ENCODE measurements at places on chromosomes 5 and 9.

DNA sequence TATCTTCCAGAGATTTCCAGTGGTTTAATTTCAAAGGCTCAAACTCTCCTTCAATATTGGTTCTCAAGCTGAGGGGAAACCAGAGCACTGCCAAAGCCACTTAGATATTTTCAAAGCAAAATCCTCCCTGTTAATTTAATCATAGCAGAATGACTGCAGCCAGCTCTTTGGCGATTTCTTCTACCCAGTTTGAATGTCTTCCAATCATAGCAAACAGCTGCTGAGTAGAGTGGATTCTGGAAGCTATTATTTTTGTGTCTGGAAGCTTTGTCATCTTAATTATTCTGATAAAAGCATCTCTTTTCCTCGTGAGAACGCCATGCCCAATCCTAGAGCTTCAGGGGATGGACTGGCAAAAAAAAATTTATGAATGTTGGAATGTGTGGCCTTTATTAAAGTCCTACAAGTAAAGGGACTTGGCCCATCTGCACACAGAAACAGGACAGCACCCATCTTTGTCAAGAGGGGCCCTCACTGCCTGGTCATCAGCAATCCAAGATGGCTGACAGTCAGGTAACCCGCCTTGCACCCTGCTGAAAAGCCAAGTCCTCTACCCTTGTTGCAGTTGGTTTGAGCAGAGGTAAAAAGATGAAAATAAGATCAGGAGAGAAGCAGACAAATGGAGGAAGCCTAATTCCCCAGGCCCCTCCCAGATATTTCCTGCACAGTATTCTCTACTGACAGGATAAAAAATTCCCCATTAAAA, 125.1 kb downstream of the SUSD1 start:
- no peak for DNase-seq

- DNase-seq: no peak
Observed at GRCh38 chr5:128487041-128487440, 51.0 kb downstream of the FBN2 start.

DNA sequence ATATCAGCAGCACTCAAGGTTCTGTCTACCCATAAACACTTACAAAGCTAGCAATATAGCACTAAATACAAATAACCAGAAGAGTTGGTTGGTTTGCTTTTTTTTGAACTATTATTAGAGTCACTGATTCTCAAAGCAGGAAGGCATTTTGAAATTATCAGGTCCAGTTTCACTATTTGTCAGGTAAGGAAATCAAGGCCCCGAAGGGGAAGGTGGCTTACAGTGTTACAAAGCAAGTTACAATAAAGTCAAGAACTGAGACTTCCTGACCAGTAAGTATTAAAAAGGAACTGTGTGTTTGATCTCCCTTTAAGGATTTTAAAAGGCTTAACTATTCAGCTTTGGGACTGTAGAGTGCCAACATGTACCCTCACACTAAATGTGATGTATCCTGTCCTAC, 10.8 kb downstream of the C5orf15 start:
- DNase-seq: no peak

GRCh38 chr5:126499853-126500342, 76.7 kb downstream of the GRAMD2B start:
- no peak for DNase-seq

GRCh38 chr5:78005021-78005785, 229.1 kb upstream of the TBCA start:
- DNase-seq: no peak

- DNase-seq: no peak
Observed at GRCh38 chr5:180454752-180455151, 39.4 kb upstream of the CNOT6 start.

GRCh38 chr5:89374144-89374784, 491.3 kb upstream of the MEF2C start:
- DNase-seq: no peak

DNA sequence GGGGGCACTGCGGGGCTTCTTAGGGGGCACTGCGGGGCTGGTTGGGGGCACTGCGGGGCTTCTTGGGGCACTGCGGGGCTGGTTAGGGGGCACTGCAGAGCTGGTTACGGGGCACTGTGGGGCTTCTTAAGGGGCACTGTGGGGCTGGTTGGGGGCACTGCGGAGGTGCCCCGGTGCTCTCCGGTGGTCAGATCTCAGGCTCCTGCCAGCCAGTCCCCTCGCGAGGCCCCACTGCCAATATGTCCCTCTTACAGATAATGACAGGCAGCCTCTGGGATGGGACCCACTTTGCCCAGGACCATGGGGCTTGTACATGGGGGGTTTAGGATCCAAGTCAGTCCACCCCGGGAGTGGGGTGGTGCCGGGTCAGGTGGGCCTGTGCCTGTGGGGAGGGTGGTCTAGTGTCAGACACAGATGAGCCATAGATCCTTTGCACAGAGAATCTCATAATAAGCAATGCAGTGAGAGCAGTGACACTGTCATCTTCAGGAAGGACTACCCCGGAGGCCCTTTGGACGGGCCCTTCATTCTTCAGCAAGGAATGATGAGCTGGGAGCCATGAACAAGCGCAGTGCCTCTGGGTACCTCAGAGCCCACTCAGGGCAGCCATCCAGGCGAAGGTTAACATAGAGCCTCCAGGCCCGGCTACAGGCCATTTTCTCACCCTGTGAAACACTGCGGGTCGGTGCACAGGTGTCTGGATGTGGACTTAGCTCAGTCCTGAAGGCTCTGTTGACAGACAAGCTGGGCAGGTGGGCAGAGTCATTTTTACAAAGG, 38.2 kb downstream of the COL5A1 start:
- DNase-seq: no peak

DNA sequence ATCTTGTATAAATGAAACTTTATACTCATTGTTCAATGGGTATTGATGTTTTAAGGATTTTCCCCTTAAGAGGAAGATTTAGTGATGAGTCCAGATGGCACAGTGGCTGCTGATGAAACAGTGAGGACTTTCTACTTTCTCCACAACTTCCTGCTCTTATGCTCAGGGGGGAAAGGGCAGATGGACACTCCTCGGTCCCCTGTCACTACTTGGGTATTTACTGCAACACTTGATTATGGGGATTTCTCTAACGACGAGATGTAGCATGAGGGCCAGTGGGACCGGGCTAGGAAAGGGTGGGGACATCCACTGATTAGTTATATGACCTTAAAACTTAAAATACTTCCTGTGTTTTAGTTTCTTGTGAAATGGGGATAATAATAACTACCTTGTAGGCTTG, 146.1 kb upstream of the HMHB1 start:
- DNase-seq: no peak

DNA sequence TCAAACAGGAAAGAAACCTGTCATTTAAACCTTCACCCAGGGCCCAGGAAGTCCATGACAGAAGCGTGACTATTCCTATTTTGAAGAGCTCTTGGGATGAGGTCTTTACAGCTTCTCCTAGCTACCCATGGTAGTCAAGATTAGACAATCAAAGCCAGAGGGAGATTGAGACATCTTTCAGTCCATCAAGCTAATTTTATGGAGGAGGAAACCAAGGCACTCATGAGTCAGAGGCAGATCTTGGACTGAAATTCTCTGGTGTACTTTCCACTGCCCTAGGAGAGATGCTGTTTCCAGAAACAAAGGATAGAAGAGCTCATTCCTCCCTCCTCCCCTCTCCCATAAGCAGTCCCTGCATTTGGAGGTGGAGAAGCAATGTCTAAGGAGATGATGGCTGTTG, 9.2 kb downstream of the TNFSF8 start:
- DNase-seq: no peak

DNA sequence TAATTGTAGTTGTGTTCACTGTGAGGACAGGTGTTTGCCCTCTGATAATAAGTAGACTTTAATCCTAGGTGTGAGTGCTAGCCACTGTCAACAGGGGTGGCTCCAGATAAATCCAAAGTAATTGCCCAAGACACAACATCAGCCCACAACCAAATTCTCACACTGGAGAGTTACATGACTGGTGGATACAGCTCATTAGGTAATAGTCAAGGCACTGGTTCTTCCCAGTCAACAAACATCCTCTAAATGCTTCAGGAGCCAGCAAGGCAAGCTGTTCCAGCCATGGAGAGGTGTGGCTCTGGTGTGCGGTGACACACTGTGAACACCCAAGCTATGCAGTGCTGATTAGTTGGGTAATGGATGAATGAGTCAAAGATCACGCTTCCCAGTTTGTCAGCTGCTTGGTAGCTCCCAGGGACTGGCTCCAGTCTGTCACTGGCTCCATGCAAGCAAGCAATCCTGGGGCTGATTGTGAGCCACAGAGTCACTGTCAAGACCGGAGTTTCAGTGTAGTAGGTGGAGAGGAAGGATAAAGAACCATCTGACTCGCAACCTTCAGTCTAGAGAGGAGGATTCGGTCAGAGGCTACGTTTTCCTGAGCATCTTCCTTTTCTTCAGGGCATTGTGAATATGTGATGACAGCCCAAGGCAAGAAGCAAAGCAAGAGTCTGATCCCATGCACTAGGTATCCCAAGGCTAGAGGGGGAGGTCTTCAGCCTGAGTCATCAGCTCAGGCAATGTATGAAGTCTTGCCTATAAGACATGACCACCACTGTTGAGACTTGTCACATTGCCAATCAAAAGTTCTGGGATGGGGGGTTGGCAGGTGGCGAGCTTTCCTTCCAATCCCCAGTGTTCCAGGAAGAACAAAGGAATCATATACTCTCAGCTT, 63.1 kb downstream of the UGCG start:
- no peak for DNase-seq

DNA sequence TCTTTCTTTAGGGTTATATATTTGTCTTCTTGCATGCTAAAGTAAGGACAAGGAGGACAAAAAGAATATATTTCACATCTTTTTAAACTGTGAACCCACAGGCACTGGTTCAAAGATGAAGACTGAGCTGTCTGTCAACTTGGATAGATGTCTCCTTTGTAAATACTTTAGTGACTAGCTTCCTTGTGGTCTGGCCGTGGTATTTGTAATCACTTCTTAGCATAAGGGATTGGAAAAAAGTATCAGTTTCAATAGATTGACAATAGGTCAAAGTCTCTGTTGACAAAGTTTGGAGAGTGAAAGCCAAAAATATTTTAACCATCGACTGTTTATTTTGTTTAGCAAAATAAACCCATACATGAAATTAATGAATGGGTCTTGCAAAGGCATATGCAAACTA, 91.4 kb downstream of the TMEM167A start:
- DNase-seq: no peak

- DNase-seq: no peak
Observed at GRCh38 chr9:133059623-133060022, 2.2 kb upstream of the CEL start.

DNA sequence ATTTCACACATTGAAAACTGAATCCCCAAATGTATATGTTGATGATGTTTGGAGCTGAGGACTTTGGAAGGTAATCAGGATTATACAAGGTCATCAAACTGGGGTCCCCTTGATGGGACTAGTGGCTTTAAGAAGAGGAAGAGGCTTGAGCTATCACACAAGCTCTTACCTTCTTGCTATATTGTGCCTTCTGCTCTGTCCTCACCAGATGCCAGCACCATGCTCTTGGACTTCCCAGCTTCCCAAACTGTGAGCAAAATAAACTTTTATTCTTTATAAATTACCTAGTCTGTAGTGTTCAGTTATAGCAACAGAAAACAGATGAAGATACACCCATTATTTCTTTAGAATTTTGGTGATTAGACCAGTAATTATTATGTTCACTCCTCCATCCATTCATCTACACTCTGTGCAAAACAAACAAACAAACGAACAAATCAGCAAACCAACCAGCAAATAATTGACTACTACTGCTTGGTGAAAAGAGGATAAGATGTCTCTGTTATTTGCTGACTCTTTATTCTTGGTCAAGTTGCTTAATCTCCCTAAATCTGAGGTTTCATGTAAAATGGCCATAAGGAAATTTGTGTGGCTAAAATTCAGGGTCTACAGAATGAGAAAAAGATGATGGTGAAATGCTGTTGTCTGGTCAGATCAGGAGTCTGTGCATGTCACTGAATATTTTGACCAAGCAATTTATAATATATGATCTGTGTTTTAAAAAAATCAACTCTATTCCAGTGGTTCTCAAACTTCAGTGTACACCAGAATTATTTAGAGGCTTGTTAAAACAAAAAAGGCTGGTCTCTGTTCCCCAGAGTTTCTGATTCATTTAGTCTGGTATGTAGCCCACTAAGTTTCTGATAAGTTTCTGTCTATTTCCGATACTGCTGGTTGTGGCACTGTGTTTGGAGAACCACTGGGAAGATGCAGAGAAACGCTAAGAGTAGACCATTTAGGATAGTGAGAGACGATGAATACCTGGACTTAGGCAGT, 854.1 kb downstream of the MAT2B start:
- no peak for DNase-seq

GRCh38 chr5:159061179-159061796, 38.4 kb downstream of the EBF1 start:
- DNase-seq: no peak

DNA sequence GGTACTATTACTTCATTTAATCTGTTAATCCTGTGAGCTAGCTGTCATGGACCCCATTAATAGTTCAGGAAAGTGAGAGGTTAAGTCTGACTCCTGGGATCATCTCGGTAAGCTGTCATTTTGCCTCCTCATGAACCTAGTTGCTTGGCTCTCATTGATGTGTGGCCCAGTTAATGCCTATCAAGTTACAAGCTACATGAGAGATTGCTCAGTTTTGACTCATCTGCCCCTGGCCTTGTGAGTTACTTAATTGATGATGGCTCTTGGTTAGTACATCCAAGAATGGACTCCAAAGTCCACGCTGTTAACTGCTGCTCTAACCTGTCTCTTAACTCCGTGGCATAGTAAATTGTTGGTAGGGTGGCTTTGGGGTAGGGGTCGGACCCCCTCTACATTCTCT, 23.9 kb downstream of the LARP1 start:
- DNase-seq: no peak

- DNase-seq: no peak
Observed at GRCh38 chr5:104734046-104734445, 1171.5 kb upstream of the NUDT12 start.

DNA sequence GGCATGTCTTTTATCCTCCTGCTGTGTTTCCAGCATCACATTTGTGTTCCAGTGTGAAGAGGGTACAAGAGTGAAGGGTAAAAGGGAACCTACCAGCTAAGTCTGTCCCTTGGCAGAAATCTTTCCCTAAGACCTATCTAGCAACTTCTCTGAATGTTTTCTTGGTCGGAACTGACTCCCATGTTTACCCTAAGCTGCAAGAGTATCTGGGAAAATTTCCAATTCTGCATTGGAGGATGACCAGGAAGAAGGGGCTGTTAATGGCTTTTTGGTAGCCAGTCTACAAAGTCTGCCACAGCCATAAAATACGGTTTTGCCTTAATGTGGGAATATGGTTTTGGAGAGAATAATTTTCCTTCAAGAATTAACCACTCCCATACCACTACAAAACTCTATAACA, 75.1 kb downstream of the MAST4 start:
- no peak for DNase-seq

DNA sequence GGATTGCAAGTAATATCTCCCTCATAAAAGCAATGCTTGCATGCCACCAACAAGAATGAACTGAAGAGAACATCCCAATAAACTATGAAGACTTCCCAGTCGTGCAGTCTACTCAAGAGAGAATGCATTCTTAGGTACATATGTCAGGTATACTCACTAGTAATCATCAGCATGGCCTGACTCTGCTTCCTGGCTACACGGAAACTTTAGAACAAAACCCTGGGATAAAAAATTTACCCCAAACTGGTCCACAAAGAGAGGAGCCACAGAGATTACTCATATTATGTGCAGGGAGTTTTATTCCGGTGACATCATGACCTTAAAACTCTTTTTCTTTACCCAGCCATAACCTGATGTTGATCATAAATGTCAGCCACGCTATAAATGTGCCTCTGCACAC, 57.5 kb upstream of the PAPPA start:
- DNase-seq: no peak

- no peak for DNase-seq
Observed at GRCh38 chr9:130138791-130139190, 33.4 kb upstream of the NCS1 start.
